ENCODE measurements at places on chromosomes 7 and 10.

- no peak for DNase-seq
Observed at GRCh38 chr10:112669989-112670388, 223.0 kb downstream of the VTI1A start.

DNA sequence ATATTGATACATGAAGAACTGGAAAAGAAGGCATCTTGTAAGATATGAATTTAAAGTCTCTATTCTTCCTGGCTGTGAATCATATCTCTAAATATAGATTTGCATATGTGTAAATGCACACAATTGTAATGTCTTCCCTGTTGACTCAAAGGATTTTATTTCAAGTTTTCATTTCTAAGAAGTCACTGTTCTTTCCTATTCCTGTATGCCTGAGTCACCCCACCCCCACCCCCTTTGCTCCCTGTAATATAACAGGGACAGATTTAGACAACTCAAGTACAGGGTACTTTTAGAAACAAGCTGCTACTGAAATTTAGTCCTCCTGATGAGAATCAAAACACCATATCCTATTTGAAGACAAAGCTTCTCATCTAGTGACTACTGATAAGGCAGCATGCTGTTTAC, 43.0 kb upstream of the HECTD2 start:
- no peak for DNase-seq

DNA sequence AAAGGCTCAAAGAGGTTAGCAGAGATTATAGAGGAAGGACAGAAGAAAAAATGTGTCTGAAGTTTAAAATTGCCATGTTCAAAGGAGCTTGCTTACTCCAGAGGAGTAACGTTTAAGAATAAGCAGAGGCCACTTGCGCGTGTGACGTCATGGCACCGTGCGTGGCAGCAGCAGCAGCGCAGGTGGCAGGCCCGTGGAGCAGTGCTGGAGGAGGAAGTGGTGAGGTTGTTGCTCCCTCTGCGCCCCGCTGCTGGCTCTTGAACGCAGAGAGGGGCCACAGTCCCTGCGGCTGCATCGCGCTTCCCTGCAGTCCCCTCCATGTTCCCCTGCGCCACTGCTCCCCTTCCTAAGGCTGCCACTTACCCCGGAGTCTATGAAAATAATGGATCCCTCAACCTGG, 37.5 kb downstream of the GDI2 start:
- no peak for DNase-seq

DNA sequence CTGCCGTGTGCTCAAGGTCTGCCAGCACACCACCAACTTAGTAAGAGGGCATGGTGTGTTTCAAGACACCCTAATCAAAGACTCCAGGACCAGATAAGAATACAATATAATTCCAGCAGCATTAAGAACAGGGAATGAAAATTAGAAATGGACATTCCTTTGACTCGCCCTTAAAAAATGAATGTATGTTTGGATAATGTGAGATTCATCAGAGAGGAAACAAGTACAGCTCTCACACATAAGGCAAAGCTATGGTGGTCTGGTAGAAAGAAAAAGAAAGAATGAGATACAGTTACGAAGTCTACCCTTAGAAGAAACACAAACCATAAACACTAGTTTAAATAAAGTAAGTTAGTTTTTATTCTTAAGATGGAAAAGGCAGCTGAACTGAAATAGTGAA, 174.8 kb upstream of the ANK3 start:
- no peak for DNase-seq

DNA sequence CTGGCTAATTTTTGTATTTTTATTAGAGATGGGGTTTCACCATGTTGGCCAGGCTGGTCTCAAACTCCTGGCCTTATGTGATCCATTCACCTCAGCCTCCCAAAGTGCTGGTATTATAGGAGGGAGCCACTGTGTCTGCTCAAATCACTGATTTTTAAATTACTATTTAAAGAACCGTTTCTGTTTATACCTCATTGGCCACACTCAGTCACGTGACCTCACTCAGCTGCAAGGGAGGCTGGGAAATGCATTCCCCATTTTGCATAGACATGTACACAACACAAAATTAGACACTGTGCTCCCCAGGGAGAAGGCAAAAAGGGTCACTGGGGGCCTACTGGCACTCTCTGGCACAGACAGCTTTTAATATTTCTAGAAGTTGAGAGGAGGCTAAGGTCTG, 13.6 kb upstream of the CALU start:
- DNase-seq: no peak

- no peak for DNase-seq
Observed at GRCh38 chr10:86391236-86391840, 24.7 kb upstream of the GRID1 start.

Data from CMK (cell line).